ENCODE measurements at places on chromosomes 16 and 17.

- H3K36me3 ChIP-seq = no peaks in the 10 kb centered on the region
- peaks cover 2% of the 10 kb centered on the region for H3K27me3 ChIP-seq
- H3K4me1 ChIP-seq = peaks cover 6% of the 10 kb centered on the region
- DNase-seq = no peak
Measured at GRCh38 chr17:64264891-64265290, 1.8 kb upstream of the TEX2 start.

- no peak overlapping the region for H3K27ac ChIP-seq
- H3K4me1 ChIP-seq = no peaks in the 10 kb centered on the region
- H3K4me3 ChIP-seq = no peak overlapping the region
- no peaks in the 10 kb centered on the region for H3K27me3 ChIP-seq
- DNase-seq = no peak
Measured at GRCh38 chr17:18959845-18960240, 7.9 kb downstream of the SLC5A10 start.

DNA sequence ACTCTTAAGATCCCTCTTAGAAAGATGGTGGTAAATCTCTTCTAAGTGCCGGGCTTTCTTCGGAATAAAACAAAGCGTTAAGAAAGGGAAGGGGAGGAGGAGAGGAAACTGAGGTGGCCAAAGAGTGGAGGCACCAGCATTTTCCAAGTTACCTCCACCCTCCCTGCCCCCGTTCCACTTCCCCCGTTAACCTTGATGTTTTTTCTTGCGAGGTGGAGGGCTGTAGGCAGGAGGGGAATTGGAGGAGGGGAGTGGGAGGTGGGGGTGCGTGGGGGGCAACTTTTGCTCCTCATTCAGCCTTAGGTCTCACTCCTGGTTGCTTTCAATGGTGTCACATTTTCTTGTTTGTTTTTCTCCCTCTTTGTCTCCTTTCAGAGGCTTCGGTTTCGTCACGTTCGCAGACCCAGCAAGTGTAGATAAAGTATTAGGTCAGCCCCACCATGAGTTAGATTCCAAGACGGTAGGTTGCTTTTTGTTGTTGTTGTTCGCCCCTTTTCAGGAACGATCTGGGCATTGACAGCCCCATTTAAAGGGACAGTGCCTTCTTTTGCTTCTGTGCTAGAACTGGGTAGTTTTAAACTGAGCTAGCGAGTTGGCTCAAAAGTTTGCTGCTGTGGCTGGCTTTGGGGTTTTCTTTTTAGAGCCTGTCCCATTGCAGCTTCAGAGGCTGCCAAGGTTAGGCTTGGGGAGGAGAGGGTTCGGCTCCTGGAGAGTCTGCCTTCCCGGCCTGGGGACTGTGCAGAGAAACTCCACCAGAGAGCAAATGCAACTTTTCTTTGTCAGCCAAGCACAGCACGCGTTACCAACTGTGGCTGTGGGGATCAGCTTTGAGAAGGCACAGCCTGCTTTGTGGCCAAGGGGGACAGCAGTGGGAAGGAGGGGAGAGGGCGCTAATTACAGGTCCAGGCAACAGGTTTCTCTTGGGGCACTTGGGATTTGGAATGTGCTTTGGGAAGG, 1.9 kb downstream of the MSI2 start:
- peak overlapping the region; percentile 39 for H3K4me3 ChIP-seq
- no peaks in the 10 kb centered on the region for H3K36me3 ChIP-seq
- peak; percentile 78 for DNase-seq
- H3K4me1 ChIP-seq = peaks cover 2% of the 10 kb centered on the region

- no peaks in the 10 kb centered on the region for H3K36me3 ChIP-seq
- no peak overlapping the region for H3K4me3 ChIP-seq
- no peak overlapping the region for H3K27ac ChIP-seq
- H3K4me1 ChIP-seq = no peaks in the 10 kb centered on the region
- DNase-seq = no peak
Measured at GRCh38 chr17:74233937-74234336, 20.6 kb downstream of the TTYH2 start.

- DNase-seq = no peak
- H3K27me3 ChIP-seq = no peaks in the 10 kb centered on the region
- H3K36me3 ChIP-seq = no peaks in the 10 kb centered on the region
- no peaks in the 10 kb centered on the region for H3K4me1 ChIP-seq
- H3K27ac ChIP-seq = no peak overlapping the region
Measured at GRCh38 chr16:53712065-53712464, 8.1 kb downstream of the FTO start.

- H3K27me3 ChIP-seq = no peaks in the 10 kb centered on the region
Measured at GRCh38 chr17:58112970-58113631, 29.9 kb downstream of the DYNLL2 start.

- no peaks in the 10 kb centered on the region for H3K36me3 ChIP-seq
- no peak overlapping the region for H3K27ac ChIP-seq
- peak; percentile 69 for DNase-seq
- H3K27me3 ChIP-seq = no peaks in the 10 kb centered on the region
- H3K4me3 ChIP-seq = no peak overlapping the region
Measured at GRCh38 chr16:72739577-72739976, 308.4 kb downstream of the ZFHX3 start.

GRCh38 chr17:40415390-40415789, 2.3 kb downstream of the TOP2A start:
- H3K4me1 ChIP-seq = peaks cover 2% of the 10 kb centered on the region
- no peak overlapping the region for H3K4me3 ChIP-seq
- no peaks in the 10 kb centered on the region for H3K36me3 ChIP-seq
- H3K27ac ChIP-seq = no peak overlapping the region

DNA sequence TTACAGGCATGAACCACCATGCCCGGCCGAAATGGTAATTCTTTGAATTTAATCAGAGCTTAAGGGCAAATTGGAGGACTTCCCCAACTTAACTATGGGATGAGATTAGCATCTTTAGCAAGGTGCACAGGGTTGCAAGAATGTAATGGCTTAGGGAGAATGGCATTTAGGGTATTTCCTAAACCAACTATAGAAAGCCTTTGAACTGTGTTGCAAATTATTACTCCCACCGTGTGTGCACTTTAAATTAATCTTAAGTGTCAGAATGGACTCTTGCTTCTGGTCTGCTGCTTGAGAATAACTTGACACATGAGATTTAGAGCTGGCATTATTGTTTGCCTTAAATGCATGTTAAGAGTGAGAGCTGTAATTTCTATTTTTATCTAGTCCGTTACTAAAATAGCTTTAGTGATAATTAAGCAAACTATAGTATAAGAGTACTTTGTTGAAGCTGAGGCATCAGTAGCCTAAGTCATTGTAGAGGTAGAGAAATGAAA, 59.8 kb downstream of the TUBD1 start:
- peaks cover 5% of the 10 kb centered on the region for H3K4me1 ChIP-seq
- no peaks in the 10 kb centered on the region for H3K36me3 ChIP-seq
- H3K27me3 ChIP-seq = no peaks in the 10 kb centered on the region
- no peak overlapping the region for H3K27ac ChIP-seq

DNA sequence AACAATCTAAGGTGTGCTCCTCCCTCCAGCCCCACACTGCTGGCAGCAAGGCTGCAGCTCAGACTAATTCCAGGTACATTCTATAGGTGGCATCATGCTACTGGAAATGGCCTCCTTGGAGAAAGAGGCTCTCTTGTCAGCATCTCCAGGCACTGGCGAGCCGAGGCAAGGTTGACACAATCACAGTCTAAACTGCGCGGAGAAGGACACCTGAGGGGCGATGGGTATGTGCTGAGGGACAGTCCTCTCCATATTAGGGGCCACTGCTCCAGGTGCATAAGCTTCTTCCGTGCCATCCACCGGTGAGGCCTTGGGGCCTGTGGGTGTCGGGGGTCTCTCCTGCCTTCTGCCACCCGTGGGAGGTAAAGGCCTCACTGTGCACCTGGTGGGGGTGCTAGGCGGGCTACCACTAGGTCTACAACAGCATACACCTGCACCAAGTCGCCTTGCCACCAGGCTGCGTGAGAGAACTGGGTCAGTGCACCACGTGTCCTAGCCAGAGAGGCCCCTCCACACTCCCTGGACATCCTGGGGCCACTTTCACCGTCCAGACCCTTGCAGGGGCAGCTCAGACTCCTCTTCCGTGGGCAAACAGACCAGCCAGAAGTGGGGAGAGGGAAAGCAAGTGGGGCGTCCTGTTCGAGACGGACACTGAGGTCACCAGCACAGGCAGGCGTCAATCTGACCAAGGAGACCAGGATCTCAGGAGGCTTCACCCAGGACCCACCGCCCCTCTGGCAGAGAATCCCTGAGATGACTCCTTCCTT, 12.1 kb upstream of the CBX8 start:
- peak; percentile 84 for DNase-seq
- H3K4me3 ChIP-seq = no peak overlapping the region
- no peaks in the 10 kb centered on the region for H3K4me1 ChIP-seq
- H3K36me3 ChIP-seq = no peaks in the 10 kb centered on the region
- H3K27me3 ChIP-seq = peaks cover 81% of the 10 kb centered on the region

DNA sequence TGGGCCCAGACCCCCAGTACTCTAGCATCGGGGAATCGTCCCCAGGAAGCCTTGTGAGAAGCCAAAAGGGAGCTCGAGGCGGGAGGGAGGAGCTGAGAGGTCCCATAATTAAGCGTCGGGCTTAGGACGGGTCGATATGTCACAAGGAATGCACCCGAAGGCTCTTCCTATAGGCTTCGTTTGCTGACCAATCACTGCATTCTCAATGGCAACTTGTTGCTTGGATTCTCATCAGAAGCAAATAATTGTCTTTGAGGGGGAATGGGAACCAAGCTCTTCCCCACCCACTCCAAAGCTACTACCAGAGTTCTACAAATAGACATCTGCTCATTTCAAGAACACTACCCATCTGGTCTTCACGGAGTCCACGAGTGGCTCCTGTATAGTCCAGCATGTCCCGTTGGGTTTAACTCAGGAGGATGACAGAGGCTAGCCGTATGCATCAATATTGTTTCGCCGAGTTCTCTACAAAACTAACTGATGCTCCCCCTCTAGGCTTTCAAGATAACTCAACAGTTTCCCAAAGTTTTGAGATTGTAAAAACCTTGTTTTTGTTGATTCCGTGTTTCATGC, 628 bp upstream of the BLMH start:
- H3K4me3 ChIP-seq = peak overlapping the region; percentile 65
- peaks cover 1% of the 10 kb centered on the region for H3K36me3 ChIP-seq
- peaks cover 5% of the 10 kb centered on the region for H3K4me1 ChIP-seq
- H3K27me3 ChIP-seq = no peaks in the 10 kb centered on the region

- DNase-seq = no peak
- H3K4me3 ChIP-seq = no peak overlapping the region
- H3K27ac ChIP-seq = no peak overlapping the region
- no peaks in the 10 kb centered on the region for H3K27me3 ChIP-seq
- peaks cover 6% of the 10 kb centered on the region for H3K4me1 ChIP-seq
Measured at GRCh38 chr16:85227084-85227945, 115.0 kb upstream of the CIBAR2 start.

- DNase-seq = no peak
- no peak overlapping the region for H3K4me3 ChIP-seq
- no peaks in the 10 kb centered on the region for H3K36me3 ChIP-seq
- H3K27ac ChIP-seq = no peak overlapping the region
- no peaks in the 10 kb centered on the region for H3K27me3 ChIP-seq
Measured at GRCh38 chr17:22512057-22512456, 819.7 kb downstream of the KCNJ18 start.

DNA sequence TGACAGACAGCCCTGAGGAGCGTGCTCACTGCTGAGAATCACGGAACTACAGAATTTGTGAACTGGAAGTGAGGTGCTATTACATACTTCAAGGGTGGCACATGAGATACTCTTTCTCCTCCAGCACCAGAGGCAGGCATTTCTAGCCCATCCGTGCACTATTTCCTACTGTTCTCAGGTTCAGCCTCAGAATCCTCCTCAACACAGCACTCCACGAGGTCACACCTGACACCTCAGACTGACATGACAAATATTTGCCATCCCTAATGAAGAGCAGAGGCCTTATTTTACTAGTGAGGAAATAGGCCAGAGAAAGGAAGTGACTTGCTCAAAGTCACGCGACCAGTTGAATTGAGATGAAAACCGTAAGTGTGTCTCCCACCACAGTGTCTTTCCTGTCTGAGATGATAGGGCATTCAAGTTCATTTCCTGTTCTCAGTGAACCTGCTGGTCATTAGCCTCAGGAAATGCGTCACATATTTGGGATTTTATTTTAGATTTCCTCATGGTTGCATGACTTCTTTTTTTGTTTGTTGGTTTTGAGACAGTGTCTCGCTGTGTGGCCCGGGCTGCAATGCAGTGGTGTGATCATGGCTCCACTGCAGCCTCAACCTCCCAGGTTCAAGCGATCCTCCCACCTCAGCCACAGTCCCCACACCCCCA, 23.6 kb downstream of the SEZ6 start:
- peak; percentile 49 for DNase-seq
- H3K4me3 ChIP-seq = no peak overlapping the region
- H3K4me1 ChIP-seq = peaks cover 5% of the 10 kb centered on the region
- H3K27ac ChIP-seq = no peak overlapping the region

- no peak overlapping the region for H3K27ac ChIP-seq
- H3K27me3 ChIP-seq = no peaks in the 10 kb centered on the region
- H3K4me3 ChIP-seq = no peak overlapping the region
Measured at GRCh38 chr16:24670623-24671454, 58.6 kb upstream of the TNRC6A start.

DNA sequence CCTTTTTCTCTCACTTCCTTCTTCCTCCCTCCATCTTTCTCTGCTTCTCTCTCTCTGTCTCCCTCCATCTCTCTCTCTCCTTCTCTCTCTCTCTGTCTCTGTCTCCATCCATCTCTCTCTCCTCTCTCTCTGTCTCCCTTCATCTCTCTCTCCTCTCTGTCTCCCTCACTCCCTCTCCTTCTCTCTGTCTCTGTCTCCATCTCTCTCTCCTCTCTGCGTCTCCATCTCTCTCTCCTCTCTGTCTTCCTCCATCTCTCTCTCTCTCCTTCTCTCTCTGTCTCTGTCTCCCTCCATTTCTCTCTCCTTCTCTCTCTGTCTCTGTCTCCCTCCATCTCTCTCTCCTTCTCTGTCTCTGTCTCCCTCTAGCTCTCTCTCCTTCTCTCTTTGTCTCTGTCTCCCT, 194.1 kb downstream of the GSG1L start:
- no peak overlapping the region for H3K27ac ChIP-seq
- no peak for DNase-seq
- H3K27me3 ChIP-seq = no peaks in the 10 kb centered on the region
- H3K4me3 ChIP-seq = no peak overlapping the region

GRCh38 chr16:57876210-57876609, 73.9 kb upstream of the KIFC3 start:
- no peak overlapping the region for H3K4me3 ChIP-seq
- H3K4me1 ChIP-seq = peaks cover 2% of the 10 kb centered on the region

DNA sequence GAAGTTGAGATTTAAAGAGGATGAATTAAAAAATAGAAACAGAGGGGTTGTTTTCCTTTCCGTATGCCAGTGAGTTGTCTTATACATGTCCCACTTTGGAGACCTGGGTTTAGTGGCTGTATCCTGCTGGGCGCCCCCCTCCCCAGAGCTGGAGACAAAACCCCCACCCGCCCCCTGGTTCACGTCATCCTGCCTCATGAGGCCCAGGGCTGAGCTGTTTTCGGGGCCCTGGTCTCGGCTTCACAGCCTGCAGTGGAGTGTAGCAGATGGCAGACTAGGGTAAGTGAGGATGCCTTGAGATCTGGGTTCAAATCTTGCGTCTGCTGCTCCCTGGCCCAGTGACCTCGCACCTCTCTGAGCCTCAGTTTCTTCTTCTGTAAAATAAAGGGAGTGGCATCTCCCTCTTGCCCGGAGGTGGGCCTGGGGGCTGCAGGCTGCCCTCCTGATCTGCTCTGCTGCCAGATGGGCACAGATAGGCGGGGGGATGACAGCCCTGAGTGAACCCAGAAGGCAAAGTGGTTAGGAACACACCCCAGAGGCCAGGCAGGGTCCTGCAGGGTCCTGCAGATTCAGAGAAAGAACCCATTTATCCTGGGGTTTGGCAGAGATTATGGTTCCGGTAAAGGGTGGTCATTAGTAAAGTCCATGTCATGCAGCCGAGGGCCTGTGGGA, 45.1 kb downstream of the SOCS3 start:
- DNase-seq = no peak
- no peak overlapping the region for H3K27ac ChIP-seq
- peaks cover 13% of the 10 kb centered on the region for H3K4me1 ChIP-seq
